DMS 273 treated with DMSO at 0.1 percent for 48 hours (cell line): ENCODE measurements at places on chromosomes 4 and X.

GRCh38 chr4:2290974-2291704 is 29.2 kb upstream of the MXD4 start:
- no peak for DNase-seq

GRCh38 chr4:10296730-10297129 is 160.5 kb downstream of the ZNF518B start:
- DNase-seq, result no peak

- peak; percentile 23 for DNase-seq
Observed at GRCh38 chrX:132615391-132616131, 126.7 kb upstream of the MBNL3 start.

GRCh38 chr4:23009093-23009492 is 316.4 kb downstream of the GBA3 start:
- no peak for DNase-seq

- no peak for DNase-seq
Observed at GRCh38 chrX:34790026-34790425, 132.9 kb upstream of the TMEM47 start.

DNA sequence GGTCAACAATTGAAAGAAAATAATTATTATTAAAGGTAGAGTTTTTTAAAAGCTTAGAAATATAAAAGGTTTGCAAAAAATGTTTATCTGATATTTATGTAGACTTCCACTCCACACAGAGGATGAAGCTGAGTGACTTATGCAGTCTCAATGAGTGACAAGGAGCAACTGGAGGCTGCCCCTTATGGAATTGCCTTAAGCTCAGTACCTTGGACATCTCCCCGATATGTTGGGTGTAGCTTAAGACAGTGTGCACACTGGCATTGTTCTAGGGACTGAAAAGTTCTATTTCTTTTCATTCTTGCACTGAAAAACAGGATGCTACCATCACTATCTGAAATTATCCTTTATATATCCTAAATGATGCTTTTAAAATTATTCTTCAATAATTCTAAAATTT is 292.1 kb downstream of the PRDM5 start:
- DNase-seq, result no peak

DNA sequence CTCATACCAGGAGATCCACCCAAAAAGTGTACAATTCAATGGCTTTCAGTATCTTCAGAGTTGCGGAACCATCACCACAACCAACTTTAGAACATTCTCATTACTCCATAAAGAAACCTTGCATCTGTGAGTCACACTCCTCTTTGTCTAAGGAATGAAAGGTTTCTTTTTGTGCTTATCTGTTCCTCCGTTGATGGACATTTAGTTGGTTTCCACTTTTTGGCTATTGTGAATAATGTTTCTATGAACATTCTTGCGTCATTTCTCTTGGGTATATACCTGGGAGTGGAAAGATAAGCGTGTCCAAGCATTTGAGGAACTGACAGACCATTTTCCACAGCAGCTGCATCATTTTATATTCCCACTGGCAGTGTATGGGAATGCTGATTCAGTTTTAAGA is 10.6 kb downstream of the FAM184B start:
- no peak for DNase-seq

GRCh38 chr4:55864577-55865223 is 11.3 kb downstream of the EXOC1 start:
- DNase-seq, result no peak

GRCh38 chrX:72705814-72706213 is 8.3 kb downstream of the PHKA1 start:
- DNase-seq, result no peak

GRCh38 chrX:132837967-132838366 is 120.5 kb downstream of the HS6ST2 start:
- no peak for DNase-seq

- no peak for DNase-seq
Observed at GRCh38 chr4:102598086-102598761, 97.1 kb downstream of the NFKB1 start.

- no peak for DNase-seq
Observed at GRCh38 chr4:94171616-94172015, 36.0 kb upstream of the SMARCAD1 start.
